ENCODE measurements at places on chromosomes 6 and 20.

DNA sequence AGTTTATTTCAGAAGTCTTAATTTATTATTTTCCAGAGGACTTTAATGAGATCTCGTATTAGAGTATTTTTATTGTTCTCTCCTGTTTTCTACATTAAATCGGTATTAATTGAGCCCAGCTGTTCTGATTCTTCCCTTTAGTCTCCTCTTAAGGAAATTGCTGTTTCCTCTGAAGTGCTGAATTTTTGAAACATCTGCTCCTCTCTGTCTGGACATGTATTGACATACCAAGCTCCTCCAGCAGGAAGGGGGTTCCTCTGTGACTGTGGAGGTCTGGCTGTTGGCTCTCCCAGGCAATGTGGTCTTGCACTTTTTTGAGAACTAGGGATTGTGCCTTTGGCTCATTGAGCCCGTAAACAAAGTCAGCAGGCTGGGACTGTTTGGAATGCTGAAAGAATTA lies 74.9 kb downstream of the MAP3K4 start:
- DNase-seq = no peak

- no peak for DNase-seq
Measured at GRCh38 chr6:125577124-125577662, 172.2 kb upstream of the HEY2 start.

DNA sequence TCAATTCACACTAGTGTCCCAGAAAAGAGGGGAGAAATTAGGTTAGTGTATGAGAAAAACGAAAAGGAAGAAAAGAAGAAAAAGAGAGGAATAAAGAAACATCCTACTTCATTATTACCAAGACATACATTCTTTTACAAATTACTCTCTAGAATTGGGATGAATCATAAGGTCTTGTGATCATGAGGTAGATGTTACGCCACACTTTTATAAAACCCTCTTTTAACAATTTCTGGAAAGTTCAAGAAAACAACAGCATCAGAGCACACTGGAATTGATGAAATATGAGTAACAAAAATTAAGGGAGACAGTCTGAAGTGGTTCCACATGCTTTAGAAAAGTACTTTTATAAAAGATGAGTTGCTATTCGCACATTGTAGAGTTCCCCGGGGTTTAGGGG lies 32.6 kb upstream of the NRSN1 start:
- no peak for DNase-seq

DNA sequence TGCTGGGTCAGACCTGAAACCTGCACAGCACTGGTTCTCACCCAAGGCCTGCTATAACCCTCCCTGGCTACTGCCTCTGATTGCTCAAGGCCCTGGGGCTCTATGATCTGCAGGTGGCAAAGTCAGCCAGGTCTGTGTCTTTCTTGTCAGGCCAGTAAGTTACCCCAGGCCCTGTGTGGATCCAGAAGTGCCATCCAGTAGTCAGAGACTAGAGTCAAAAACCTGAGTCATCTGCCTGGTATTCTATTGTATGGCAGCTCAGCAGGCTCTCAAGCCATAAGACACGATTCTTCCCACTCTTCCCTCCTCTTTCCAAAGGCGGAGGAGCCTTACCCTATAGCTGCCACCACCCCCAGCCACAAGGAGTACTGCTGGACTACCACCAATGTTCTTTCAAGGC lies 593.0 kb downstream of the FRK start:
- no peak for DNase-seq

DNA sequence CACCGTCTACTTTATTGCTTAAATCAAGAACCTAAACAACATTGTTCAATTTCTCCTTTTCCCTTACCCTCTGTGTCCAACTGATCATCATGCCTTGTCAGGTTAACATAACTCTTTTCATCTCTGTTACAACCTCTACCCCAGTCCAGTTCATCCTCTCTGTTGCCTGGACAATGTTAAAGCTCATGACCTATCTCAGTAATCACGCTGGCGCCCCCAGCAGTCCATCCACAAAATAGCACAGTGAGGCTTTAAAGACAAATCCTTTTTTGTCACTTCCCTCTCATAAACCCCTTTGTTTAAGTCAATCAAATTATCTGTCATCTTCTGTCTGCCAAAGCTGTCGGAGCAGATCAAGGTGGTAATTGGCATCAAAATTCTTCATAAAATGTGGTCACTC lies 140.1 kb downstream of the QKI start:
- peak; percentile 21 for DNase-seq

DNA sequence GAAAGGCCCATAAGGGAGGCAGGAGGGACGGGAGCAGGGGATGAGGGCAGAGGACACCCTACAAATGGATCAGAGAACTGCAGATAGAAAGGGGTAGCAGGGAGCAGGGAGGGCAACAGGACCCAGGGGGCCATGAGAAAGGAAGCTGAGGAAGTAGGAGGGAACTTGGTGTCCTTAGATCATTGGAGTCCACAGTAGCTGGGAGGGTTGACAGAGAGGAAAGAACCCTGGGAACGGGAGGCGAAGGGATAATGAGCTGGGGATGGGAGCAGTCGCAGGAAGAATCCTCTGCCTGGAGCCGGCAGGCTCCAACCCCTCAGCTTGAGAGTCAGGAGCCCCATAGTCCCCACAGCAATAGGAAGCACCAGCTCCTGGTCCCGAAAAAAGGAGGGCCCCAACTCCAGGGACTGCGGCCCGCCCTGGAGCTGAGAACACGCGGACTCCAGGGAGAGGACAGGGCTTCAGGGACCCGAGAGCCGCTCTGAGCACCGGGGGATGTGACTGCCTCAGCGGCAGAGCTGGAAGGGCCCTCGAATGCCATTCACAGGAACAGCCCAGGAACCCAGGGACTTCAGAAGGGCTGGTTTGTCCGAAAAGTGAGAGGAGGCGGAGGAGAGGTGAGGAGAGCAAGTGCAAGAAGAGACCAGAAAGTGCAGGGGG lies 32.7 kb downstream of the HLA-A start:
- no peak for DNase-seq

DNA sequence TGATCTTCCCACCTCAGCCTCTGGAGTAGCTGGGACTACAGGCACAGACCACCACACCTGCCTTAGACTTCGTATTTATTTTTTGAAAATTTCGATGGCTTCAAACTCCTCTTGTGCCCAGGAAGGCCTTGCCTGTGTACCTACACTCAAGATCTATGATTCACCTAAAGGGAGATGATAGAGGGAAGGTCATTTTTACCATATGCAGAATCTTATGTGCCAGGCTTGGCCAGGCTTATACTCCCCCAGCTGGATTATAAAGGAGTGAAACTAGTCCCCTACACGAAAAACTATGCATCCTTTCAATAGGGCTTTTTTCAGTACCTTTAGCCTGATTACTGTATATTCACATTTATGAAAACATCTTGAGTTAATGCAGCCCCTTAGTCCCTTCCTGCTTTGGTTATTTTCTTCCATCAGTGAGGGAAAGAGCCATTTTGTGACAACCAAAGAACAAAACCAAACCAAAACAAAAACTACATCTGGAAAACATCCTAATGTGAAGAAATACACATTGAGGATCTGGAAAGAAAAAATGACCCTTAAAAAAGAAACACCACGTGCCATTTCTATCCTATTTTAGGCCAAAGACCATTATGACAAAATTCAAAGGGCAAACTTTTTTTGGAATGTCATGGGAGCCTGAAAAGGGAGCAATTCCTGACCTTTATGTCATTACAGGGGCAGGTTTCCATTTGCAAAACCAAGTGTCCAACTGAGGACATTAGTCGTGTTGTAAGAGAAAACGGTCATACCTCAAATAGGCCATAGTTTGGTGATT lies 34.7 kb downstream of the RIPOR2 start:
- DNase-seq = no peak

- no peak for DNase-seq
Measured at GRCh38 chr20:64279826-64280459, 24.4 kb downstream of the PCMTD2 start.

- no peak for DNase-seq
Measured at GRCh38 chr20:53576195-53576580, 17.5 kb downstream of the ZNF217 start.

GRCh38 chr6:5079692-5080091 lies 5.4 kb upstream of the PPP1R3G start:
- no peak for DNase-seq

- no peak for DNase-seq
Measured at GRCh38 chr6:107692351-107692750, 131.8 kb downstream of the SCML4 start.

- no peak for DNase-seq
Measured at GRCh38 chr20:35917077-35917476, 37.2 kb downstream of the SCAND1 start.

DNA sequence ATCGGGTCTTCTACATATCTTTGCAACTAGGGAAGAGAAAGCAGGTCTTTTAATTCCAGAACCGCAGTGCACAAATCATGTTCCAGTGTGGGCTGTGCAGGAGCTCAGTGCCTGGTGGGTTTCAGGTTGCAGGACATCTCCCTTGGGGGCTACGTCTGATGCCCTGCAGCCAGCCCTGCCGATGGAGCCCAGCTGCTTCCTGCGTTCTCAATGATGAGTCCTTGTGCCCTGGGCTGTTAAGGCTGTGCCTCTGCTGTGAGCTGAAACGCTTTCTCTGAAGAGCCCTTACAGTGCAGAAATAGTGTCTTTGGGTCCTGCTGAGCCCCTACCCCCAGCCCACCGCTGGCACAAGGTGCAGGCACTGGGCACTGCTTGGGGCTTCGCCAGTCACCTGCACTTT lies 192.9 kb downstream of the SYNDIG1 start:
- DNase-seq = no peak

- no peak for DNase-seq
Measured at GRCh38 chr20:7773511-7773910, 166.7 kb downstream of the HAO1 start.

GRCh38 chr20:47609001-47609400 lies 107.3 kb downstream of the NCOA3 start:
- DNase-seq = no peak

- DNase-seq = no peak
Measured at GRCh38 chr20:38132156-38132909, 32.7 kb downstream of the TGM2 start.

DNA sequence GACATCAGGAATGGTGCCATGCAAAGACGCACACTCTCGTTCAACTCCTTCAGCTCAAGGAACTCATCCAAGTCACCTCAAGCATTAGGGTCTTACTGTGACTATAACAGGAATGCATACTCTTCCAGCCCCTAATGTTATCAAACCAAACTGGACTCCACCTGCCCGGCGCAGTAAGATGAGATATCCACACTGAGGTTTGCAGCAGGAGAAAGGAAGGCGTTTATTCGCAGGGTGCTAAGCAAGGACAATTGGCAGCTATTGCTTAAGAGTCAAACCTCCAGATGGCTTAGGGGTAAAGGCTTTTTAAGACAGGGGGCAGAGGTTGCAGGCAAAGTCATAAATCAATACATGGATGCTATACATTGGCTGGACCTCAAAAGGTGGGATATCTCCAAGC lies 159.4 kb upstream of the TAB2 start:
- DNase-seq = no peak

- no peak for DNase-seq
Measured at GRCh38 chr20:51093240-51093763, 70.4 kb upstream of the KCNG1 start.

- DNase-seq = no peak
Measured at GRCh38 chr6:127768223-127768622, 132.6 kb downstream of the THEMIS start.

DNA sequence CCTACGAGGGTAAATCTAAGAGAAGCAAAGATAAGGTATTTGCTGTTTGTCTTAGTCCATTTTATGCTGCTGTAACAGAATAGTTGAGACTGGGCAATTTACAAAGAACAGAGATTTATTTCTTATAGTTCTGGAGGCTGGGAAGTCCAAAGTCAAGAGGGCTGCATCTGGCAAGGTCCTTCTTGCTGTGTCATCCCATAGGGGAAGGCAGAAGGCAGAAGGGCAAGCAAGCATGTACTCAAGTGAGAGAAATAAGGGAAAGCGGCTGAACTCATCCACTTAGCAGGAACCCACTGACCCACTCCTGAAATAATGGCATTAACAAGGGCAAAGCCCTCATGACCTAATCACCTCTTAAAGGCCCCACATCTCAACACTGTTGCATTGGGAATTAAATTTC lies 102.7 kb downstream of the AGPAT4 start:
- DNase-seq = no peak

GRCh38 chr6:160348223-160349019 lies at the start of gene SLC22A3:
SLC22A3 (plus strand) TSS chr6:160348378; CDS start chr6:160348420, 42 bp downstream.
- DNase-seq = no peak

GRCh38 chr20:50403565-50404418 lies 106.4 kb upstream of the PTPN1 start:
- DNase-seq = no peak

GRCh38 chr20:57124366-57124765 lies 142.1 kb downstream of the BMP7 start:
- no peak for DNase-seq
